DMS79 treated with DMSO at 0.1 percent for 48 hours (cell line): ENCODE measurements at places on chromosomes 5 and 9.

DNA sequence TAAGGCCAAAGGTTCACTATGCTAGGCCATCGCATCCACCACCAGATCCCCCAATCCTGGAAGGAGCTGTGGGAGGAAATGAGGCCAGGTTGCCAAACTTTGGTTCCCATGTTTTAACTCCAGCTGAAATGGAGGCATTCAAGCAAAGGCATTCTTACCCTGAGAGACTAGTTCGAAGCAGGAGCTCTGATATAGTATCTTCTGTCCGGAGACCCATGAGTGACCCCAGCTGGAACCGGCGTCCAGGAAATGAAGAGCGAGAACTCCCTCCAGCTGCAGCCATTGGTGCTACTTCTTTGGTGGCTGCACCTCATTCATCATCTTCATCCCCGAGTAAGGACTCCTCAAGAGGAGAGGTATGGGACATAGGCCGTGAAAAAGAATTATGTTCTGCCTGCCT lies 75.6 kb downstream of the GAPVD1 start:
- DNase-seq: no peak

DNA sequence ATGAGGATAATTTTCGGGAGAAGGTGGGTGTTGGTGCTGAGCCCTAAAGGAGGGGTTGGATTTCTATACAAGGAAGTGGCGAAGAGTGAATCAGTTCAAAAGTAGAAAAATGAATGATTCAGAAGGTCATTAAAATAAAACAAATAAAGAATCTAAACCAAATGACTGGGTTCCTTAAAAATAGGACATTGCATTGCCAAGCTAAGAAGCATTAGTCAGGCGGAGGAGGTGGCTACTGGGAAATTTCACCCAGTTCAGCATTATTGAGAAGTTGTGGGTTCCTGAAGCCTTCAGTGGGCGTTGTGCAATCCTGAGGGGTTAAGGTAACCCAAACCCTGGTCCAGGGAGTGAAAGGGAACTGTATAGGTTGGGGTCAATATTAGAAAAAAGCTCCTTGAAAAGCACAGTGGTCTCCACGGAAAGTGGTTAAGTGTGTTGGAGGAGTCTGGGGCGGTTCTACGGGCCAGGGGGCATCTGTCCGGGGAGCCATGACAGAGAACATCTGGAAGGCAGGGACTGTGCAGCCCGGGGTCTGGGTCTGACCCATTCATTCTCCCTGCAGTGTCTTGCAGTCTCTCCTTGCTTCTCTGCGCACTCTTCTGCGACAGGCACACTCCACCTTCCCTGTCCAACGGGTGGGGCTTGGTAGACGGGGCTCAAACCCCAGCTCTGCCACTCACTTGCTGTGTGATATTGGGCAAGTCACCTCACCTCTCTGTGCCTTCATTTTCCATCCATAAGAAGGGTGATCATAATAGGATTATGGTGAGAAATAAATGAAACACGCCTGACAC lies 27.6 kb upstream of the DUSP1 start:
- DNase-seq: no peak

- DNase-seq: no peak
Measured at GRCh38 chr5:151096001-151096373, 15.2 kb upstream of the TNIP1 start.

GRCh38 chr5:926417-927171 lies 33.9 kb downstream of the TRIP13 start:
- DNase-seq: no peak

DNA sequence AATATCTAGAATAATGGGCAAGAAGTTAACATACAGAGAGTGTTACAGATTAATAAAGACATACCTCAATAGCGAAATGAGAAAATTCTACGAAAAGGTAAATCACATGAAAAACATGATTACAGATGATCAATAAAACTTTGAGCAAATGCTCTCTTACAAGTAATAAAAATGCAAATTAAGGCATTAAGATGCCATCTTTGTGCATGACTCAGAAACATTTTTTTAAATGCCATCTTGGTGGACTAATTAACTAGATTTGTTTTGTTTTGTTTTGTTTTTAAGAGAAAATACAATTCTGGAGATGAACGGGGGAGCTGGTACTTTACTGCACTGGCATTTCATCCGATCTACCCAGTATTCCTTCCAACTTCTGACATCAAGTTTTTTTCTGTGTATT lies 130.2 kb downstream of the SUSD1 start:
- no peak for DNase-seq

DNA sequence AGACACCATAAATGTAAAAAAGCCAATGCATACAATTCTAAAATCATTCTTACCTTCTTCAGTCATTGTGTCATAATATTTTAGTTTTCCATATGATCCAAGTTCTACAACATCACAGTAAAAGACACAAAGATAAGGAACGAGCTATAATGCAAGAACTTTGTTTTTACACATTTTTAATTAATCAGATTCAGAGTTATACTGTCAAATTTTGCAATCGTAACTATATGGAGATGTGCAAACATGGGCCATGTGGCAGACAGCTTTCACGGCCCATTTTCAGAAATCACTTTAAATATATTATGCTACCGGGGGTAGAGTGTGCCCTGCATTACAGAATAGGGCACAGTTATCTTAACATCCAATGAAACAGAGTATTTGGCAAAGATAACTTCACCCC lies 188.4 kb downstream of the ACER2 start:
- no peak for DNase-seq

- no peak for DNase-seq
Measured at GRCh38 chr9:26754509-26755164, 138.0 kb downstream of the CAAP1 start.
